ENCODE measurements at places on chromosomes 12 and 14. TPM values are rescaled to one million over a fixed set of nuclear protein-coding genes. Genes with fewer than 3 reads are reported as not detected.

The SIX1 gene
- total RNA-seq: 0.05 TPM

The MBIP gene
- 11.6 TPM for total RNA-seq

The ZFHX2 gene
- 0.30 TPM for total RNA-seq

The IGFBP6 gene
- 202 TPM for total RNA-seq
